ENCODE measurements at places on chromosomes 5 and 9.

GRCh38 chr5:65268525-65268924 is 213.2 kb downstream of the ADAMTS6 start:
- DNase-seq = no peak

DNA sequence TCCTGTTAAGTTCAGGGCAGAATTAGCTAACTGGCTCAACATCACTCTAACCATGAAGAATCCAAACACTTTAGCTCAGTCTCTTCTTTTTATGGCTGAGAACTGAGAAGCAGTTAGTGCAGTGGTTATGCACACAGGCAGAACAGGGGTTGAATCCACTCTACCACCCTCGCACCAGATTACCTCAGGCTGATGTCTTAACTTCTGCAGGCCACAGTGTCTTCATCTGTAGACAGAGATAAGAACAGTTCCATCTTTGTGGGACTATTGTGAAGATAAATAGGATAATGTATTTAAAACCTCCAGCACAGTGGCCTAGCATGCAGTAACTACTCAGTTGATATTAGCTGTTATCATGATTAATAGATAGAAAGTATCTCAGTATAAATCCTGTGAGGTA is 54.8 kb downstream of the FAM114A2 start:
- no peak for DNase-seq

- no peak for DNase-seq
These were observed 205.5 kb downstream of the SLIT3 start for GRCh38 chr5:169095410-169095960.

DNA sequence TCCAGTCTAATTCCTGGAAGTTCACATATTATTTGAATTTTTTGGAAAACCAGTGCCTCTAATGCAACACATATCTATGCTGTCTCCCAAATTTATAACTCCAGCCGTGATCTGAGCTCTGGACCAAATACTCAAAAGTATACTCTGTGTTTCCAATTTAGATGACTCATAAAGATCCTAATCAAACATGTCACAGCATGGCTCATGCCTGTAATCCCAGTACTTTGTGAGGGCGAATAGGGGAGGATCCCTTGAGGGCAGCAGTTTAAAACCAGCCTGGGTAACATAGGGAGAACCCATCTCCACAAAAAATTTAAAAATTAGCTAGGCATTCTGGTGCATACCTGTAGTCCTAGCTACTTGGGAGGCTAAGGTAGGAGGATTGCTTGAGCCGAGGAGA is 388.0 kb downstream of the CDH12 start:
- no peak for DNase-seq

GRCh38 chr5:145378226-145378625 is 456.9 kb downstream of the PRELID2 start:
- no peak for DNase-seq

DNA sequence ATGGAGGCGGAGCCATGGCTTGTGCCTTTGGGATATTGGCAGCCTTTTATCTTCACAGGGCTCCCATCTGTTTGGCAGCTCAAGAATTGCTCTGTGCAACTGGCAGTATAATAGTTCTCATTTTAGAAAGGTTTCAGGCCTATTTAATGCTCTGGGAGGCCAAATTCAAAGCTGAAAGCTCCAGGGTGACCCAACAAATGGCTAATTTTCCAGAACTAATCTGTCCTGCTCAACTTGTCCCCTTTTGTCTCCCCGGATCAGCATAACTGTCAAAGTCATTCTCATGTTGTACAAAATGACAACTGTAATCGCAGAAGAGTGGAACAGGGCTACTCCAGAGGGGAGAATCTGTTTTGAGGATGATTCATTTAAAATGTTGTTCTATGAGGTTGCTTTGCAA is 52.6 kb upstream of the CXCL14 start:
- no peak for DNase-seq

DNA sequence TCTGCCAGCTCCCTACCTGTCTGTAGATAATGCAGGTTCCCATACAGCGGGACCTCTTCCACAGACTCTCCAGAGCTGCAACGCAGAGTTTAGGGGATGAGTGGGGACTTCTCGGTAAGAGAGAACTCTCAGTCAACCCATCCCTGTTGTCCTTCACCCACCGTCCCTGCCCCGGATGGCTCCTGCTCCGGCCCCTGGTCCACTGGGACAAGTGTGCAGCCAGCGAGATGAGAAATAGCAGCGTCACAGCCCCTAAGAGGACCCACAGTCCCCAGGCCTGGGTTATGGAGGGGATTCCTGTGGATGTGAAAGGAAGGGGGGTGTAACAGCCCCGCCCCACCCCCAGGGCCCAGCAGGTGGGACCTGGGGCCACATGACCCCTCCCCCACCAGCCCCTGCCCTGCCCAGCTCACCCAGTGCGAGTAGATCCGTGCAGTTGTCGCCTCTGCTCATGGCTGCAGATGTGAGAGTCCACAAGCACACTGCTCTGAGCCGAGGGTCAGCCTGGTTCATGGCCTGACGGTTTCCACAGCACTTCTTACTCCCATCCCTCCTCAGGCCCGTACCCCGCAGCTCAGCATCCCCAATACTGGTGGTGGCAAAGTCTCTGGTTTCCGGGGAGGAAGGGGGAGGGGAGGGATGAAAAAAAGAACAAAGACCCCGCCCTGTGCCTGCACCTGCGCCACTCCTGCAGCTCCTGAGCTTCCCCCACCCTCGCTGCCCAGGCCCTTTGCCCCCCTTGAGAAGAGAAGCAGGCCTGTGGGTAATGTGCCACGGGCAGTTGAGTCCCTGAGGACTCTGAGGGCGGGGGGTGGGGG is at the start of gene SIT1:
SIT1 (minus strand) TSS at position 591 of the 818 bp plus-strand sequence; CDS start at position 513, 78 bp downstream.
- peak; percentile 68 for DNase-seq

- DNase-seq = no peak
These were observed 157.9 kb upstream of the RASA1 start for GRCh38 chr5:87109746-87110145.

DNA sequence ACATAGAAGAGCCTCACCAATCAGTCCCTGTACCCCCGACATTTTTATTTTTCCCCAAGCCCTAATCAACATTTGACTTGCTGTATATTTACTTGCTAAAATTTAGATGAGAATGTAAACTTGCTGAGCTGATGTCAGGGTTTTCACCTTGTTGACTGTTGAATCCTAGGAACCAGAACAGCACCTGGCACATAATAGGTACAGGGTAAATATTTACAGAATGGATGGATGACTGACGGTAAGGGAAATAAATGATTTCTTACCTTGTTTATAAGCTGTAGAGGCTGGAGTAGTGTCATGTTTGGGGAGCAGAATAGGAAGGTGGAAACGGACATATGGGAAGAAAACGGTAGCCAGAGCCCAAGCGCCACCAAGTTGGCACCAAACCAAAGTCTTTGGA is 107.0 kb upstream of the NUDT12 start:
- DNase-seq = no peak

DNA sequence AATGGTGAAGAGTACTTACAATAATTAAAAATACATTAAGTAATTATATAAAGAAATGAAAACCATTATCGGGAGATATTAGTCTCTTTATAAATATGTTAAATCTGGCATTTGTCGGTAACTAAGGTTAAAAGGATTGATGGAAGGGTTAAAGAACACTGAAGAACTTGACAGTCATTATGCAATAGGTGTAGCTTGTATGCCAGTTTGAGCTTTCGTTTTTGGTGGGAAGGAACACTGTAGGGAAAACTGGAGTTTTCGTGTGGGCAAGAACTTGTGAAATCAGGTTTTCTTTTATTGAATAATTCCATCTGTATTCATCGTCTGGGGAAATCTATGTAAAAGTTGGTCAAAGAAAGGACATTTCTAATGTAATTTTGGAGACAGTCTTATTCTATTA is 142.3 kb downstream of the DMRTA1 start:
- DNase-seq = no peak

DNA sequence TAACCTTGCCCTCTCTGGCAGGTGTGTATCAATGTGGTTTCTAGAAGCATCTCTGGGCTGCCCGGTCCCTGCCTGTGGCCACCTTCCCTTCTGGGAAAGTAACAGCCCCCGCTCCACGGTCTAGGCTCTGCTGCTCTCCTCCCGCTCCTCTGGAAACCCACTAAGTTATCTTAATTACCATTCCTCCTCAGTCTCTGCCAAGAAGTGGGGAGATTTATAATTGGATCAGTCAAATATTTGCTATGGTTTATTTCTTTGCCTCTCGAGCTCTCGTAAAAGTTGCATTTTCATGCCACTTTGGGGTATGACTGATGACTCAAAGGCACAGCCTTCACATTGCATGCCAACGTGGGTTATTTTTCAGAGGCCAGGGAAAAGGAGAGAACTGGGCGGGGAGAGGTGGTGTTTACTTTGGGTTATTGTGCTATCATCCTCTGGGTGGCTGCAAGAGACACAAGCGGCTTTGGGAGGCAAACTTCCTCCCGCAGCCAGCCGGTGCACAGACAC is 205.3 kb upstream of the WWC1 start:
- no peak for DNase-seq

DNA sequence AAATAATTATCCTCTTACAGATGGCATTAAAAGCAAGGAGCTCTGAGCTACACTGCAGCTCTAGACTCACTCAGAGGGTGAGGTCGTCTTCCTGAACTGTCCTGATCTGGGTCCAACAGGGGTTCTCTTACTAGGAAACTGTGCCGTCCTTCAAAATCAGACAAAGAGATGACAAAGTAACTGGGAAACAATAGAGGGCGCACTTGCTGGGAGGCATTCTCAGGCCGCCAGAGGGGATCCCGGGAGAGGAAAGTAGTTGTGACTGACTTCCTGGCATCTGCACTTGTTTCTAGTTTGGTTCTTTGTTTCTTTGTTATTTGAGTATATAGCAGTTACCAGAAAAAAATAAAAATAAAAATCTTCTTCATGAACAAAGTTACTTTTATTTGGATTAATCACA is 142.9 kb upstream of the MSX2 start:
- no peak for DNase-seq

GRCh38 chr5:7673658-7674057 is 177.3 kb downstream of the CFAP90 start:
- no peak for DNase-seq

GRCh38 chr5:115580941-115581340 is 21.3 kb downstream of the TICAM2 start:
- no peak for DNase-seq

DNA sequence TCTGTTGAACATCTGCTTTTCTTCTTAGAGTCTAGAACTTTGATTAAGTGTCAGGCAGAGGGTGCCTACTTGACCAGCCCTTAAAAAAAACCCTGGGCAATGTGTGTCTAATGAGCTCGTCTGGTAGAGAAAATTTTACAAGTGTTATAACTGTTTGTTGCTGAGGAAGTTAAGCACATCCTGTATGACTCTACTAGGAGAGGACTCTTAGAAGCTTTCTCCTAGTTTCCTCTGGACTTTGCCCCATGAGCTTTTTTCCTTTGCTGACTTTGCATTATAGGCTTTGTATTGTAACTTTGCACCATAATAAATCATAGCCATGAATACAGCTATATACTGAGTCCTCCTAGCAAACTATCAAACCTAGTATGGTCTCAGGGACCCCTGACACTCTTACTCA is 39.4 kb downstream of the GNG10 start:
- no peak for DNase-seq

DNA sequence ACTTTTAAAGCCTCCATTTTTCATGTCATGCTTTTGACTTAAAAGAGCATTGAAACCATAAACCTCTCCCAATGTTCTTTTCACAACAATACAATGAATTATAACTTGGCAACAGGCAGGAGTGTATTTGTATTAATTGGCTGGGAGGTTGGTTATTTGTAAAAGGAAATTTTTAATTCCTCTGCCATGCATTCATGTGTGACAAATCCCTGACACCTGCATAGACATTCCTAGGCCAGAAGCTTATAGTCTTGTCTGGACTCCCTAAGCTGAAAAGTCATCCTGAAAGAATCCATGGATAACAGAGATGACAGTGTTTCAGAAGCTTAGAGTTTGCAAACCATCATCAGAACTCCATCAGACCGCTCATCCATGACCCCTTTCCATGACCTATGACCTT is 76.3 kb upstream of the PTGER4 start:
- no peak for DNase-seq

GRCh38 chr5:58294598-58295305 is 165.1 kb downstream of the PLK2 start:
- DNase-seq = no peak

- DNase-seq = no peak
These were observed 125.2 kb downstream of the RAPGEF6 start for GRCh38 chr5:131509801-131510200.

DNA sequence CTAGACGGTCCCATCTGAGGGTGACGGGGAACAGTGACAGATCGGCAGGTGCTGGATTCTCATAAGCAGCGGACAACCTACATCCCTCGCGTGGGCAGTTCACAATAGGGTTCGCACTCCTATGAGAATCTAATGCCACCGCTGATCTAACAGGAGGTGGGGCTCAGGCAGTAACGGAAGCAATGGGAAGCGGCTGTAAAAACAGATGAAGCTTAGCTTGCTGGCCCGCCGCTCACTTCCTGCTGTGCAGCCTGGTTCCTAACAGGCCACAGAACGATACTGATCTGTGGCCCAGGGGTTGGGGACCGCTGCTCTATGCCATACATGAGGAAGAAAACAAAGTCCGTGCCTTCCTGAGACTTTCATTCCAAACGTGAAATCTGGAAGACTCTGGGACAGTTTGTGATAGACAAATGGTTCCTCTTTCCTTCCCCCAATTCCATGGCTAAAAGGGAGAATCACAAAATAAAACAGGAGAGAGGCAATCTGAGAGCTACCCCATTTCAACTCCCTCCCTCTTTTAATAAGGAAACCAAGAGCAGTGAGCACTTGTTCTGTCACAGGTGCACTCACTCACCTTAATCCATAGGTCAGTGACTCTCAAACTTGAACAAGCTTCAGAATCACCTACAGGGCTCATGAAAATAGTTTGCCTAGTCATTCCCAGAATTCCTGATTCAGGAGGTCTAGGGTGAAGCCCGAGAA is 12.1 kb downstream of the PDCL start:
- DNase-seq = peak; percentile 44

DNA sequence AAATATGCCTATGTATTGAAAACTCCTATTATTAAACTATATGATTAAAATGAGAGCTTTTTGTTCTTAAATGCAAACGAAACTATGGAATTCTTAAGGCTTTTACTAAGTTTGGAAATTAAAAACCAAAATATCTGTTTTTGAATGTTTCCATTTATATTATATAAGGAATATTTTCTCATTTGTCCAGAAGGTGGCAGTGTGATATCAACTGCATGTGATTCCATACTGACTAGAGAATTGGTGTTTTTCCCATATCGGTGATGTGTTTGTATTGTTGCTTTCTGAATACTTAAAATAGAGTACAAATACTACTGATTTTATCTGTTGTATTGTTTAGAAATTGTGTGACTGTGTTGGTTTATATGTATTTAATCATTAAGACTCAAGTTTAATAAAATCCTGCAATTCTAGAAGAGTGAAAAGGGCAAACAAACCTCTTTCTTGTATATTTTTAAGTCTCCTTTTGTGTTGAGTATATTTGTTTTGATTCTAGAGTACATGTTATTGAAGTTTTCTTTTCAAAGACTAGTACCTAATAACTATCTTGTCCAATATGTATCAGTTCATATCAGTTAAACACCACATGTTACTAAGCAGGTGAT is 320.8 kb downstream of the CCDC171 start:
- DNase-seq = no peak
